Hepatic stellate cell (primary cell): ENCODE measurements at places on chromosomes 3 and 15.
A peak's percentile ranks its signal among the peaks of the same experiment; 100 is the strongest.

DNA sequence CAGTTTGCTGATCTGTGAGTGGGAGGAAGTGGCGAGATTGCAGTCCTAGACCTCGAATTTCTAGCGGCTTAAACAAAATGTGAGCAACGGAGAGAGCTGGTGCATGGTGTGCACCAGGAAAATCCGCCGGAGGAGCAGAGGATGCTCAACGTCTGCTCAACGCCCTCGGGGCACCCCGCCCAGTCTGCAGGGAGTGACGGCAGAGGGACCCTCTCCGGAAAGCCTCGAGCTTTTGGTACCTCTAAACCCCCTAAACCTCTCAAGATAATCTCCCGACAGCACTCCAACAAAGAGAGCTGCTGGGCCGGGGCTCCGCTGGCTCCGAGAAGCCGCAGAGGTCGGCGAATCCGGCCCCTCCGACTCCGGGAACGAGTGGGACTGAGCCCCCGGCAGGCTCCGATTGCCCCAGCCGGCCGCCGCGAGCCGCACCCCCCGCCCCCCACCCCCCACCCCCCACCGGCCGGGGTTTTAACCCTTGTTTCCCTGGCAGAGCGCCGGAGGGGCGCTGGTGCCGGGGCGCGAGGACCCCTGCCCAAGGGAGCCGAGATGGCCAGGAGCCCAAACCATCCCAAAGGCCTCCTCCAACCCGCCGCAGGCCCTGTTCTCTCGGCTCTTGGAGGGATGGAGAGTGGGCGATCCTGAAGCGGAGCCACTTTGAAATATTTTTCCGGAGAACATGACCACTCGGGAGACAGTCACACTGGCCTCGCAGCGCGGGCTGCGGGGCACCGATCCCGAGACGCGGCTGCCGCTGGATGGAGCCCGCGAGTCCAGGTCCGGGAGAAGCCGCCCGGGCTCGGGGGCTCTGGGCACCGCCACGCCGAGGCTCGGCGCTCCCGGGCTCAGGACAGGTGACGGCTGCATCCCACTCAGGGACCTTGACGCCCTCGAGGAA lies 1.5 kb downstream of the MEGF11 start:
- DNase-seq = peak; percentile 71

GRCh38 chr15:65287520-65287855 lies 805 bp upstream of the PARP16 start:
- no peak for DNase-seq

DNA sequence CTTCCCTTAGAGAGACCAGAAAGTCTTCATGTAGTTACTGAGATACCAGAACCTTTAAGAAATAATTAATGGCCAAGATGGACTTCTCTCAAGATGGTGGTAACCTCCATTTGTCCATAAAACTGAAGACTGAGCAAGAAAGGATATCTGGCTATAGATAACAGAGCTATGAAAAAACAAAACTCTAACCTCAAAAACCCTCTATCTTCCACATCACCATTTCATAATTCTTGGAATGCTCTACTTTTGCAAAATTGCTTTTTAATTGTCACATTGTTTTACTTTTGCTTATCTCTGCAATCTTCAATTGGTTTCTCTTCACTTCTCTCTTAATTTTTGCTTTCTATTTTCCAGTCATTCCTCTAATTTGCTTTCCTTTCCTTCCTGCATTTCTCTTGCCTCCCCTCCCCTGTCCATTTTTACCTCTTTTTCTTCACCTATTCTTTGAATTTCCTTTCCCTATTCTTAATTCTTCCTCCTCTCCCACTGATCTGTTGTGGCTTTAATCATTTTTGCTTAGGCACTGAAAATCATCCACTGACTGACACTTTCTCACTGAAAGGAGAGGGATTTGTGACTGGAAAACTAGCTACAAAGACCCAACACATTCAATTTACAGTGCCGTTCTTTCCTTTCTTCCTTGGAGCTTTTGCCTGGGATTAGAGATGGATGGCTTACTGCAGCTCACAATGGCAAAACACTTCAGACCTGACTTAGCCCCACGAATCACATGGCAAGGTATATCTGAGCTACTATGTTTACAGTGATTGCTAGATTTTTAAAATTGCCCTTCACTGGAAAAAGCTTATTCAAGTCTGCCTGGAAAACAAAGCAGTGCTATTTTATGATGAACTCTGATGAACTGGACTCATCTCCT lies 242.8 kb downstream of the CHST2 start:
- no peak for DNase-seq

DNA sequence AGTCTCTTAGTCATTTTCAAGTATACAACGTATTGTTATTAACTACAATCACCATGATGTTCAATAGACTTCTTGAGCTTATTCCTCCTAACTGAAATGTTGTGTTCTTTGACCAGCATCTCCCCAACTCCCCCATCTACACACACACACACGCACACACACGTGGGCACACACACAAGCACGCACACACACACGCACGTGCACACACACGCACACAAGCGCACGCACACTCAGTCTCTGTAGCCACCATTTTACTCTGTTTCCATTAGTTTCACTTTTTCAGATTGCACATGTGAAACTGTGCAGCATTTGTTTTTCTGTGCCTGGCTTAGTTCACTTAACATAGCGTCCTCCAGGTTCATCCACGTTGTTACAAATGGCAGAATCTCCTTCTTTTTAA lies 247.0 kb downstream of the XXYLT1 start:
- no peak for DNase-seq

DNA sequence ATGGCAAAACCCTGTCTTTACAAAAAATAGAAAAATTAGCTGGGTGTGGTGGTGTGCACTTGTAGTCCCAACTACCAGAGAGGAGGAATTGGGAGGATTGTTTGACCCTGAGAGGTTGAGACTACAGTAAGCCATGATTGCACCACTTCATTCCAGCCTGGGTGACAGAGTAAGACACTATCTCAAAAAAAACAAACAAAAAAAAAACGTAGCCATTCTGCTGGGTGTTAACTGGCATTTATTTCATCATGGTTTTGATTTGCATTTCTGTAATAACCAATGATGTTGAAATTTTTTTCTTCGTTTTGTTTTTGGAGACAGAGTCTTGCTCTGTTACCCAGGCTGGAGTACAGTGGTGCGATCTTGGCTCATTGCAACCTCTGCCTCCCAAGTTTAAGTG lies 63.3 kb downstream of the RPLP1 start:
- DNase-seq = no peak

- peak; percentile 84 for DNase-seq
Observed at GRCh38 chr15:40430271-40430805, 10.4 kb upstream of the BAHD1 start.

DNA sequence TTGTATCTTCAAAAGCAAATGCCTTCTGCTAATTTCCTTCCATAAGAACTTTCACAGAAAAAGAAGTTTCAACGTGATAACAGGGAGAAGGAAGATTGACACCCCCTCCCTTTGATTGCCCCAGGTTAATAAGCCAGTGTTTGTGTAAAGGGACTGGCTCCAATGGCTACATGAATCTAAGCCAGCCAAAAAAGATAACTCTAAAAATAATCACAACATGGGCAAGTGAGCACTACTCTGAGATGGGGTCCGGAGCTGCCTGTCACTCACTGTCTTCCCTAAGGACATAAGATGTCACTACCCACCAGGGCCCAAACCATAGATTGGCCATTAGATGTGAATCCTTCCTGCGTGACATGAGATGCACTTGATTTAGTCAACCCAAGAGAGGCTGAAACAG lies 17.6 kb upstream of the ST8SIA2 start:
- DNase-seq = no peak

- DNase-seq = no peak
Observed at GRCh38 chr3:52451237-52452083, 2.4 kb downstream of the TNNC1 start.

GRCh38 chr3:141602706-141603105 lies 115.9 kb downstream of the RASA2 start:
- DNase-seq = no peak

- no peak for DNase-seq
Observed at GRCh38 chr3:123663977-123664376, 79.1 kb upstream of the HACD2 start.

DNA sequence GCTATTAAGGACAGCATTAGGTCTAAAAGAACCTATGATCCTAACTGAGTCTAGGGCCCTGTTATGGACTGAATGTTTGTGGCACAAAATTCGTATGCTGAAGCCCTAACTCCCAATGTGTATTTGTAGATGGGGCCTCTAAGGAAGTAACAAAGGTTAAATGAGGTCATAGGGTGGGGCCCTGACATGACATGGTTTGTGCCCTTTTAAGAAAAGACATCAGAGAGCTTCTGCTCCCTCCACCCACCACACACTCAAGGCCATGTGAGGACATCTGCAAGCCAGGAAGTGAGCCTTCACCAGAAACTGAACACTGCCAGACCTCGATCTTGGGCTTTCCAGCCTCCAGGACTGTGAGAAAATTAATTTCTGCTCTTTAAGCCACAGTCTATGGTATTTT lies 49.2 kb downstream of the PHC3 start:
- DNase-seq = no peak

- no peak for DNase-seq
Observed at GRCh38 chr3:75342425-75342824, 321.7 kb upstream of the FRG2C start.
